T-helper 9 cell (primary cell): ENCODE measurements at places on chromosomes 13 and 19.

GRCh38 chr13:48902368-48902767 is 73.3 kb upstream of the FNDC3A start:
- no peak for DNase-seq

- no peak for DNase-seq
These were observed 190.0 kb downstream of the HS6ST3 start for GRCh38 chr13:96279904-96280303.

DNA sequence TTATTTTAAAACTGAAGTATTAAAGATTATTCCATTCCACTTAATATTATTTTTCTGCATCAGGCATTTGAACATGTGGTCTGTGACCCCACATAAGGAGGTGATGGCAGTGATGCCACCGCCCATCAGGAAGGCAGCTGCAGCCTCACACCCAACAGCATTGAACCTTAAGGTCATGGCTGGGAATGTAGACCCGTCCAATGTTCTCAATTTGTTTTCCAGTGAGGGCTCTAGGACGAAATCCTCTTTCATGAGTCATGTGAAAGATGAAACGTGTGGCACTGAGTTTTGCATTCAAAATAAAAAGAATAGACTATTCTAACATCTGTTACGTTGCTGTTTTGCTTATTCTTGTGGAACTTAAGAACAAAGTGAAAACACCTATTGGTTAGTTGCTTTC is 74.5 kb upstream of the ANKRD10 start:
- DNase-seq, result no peak

DNA sequence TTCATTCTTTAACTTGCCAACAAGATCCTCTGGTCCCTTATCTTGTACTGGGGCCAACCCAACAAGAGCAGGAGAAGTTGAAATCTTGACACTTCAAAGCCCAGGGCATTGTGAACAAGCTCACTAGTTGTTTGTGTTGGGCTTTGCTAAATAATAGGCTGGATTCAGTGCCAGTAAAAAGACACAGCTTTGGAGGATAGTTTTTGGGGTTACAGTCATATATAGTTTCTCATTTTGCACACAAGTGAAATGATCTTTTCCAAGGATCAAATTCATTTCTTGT is 30.3 kb upstream of the LRCH1 start:
- no peak for DNase-seq

- no peak for DNase-seq
These were observed 4.0 kb upstream of the HOOK2 start for GRCh38 chr19:12779162-12779993.

GRCh38 chr19:36245210-36246005 is 30.5 kb downstream of the ZNF146 start:
- DNase-seq, result no peak
